ENCODE measurements at places on chromosomes 3 and 15.

DNA sequence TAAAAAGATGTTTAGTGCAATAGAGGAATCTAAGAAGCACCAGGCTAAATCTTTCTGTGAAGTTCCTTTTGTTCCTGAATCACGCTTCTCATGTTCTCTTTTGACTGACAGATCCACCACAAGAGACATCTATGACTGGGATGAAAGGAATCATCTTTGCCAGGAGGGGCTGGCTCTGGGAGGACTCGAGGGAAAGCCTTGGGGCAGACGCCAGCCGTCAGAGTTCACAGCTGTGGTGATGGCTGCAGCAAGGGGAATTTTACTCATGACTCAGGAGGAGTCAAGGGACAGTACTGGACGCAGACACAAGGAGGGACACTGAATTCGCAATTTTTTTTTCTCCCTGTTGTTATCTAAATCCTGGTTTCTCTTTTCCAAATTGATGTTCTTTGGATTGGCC lies 38.7 kb downstream of the C3orf38 start:
- DNase-seq: peak; percentile 42

DNA sequence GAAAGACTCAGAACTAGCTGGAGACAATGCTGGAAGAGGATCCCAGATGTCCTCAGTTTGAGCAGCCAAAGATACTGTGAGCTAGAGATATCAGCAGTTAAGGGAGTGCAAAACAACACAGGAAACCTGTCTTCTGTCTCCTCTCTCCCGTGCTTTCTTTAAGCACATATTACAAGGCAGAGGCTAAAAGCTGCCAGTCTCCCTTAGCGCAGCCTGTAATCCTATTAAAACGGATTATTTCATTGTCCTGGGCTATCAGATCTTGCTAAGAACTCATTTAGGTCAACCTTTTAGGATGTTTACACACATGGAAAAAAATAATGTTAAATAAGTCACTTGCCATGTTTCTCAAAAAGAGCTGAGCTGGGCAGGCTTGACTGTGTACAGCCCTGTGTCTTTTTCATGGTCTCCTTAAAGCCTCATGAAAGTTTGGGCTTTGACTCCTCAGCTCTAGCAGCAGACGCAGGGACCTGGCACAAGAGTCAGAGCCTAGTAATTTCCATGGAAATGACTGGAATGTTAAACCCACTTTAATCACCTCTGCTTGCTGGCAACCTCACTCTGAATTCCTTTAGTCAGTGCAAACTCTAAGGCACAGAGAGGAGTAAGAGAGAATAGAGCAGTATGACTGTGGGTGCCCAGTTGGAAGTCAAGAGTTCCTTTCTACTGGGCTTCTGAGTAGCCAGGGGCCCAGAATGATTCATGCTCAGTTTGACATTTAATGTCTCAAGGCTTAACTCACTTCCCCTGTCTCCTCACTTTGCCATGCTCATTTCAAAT lies 491.9 kb downstream of the NTRK3 start:
- DNase-seq: peak; percentile 61

GRCh38 chr3:149813367-149814281 lies 609 bp downstream of the RNF13 start:
- peak; percentile 48 for DNase-seq

GRCh38 chr3:149964291-149964690 lies 6.4 kb downstream of the PFN2 start:
- DNase-seq: peak; percentile 79

DNA sequence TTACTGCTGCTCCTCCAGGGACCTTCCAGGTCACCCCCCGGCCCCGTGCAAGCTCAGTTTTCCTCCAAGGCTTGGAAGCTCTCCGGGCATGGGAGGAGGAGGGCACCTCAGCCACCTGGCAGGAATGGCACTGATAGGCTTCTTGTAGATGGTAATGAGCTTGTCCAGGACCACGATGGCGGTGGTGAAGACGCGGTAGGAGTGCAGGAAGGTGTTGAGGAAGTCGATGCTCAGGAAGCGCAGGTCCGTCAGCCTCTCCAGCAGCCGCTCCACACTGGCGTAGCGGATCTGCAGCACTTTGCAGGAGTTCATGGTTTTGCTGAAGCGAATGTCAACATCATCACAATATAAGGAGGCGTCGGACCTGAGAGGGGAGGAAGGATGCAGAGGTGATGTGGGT lies 61.2 kb upstream of the CTSH start:
- no peak for DNase-seq

DNA sequence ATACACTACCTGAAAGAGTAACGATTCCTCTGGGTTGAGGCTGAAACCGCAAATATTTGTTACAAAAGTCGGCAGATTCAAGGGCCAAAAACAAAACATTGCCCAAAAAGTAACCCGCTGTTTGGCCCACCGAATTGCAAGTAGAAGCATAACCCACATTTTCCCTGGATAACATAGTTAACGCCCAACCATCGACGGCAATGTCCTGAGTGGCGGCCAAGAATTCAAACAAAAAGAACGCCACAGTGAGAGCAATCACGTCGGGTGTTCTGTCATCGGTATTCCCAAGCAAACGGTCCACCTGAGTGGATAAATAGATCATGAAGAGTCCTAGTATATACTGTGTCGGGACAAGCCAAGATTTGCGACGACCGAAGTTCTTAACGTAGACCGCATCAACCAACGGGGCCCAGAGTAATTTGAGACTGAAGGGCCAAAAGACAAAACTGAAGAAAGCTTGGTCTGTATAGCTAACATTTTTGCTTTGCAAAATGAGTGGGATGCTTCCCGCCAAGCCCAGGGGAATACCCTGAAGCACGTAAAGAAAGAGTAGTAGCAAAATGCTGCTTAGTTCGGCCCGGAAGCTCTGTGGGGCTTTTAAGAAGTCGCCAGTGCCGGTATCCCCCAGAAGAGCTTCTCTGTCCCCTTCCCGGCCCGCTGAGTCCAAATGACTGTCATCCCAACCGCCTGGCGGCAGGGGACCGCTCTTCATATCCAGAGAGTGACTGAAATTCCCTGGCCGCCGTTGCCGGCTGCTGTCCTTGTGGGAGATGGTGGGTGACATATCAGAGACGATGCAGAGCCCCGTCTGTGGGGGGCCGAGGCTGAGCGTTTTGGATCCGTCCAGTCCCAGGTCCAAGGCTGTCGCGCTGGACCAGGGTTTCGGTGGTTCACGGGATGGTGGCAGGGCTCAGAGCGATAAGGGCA lies 750 bp downstream of the SLC33A1 start:
- no peak for DNase-seq

GRCh38 chr3:163561151-163561550 lies 1517.1 kb downstream of the SI start:
- DNase-seq: no peak

DNA sequence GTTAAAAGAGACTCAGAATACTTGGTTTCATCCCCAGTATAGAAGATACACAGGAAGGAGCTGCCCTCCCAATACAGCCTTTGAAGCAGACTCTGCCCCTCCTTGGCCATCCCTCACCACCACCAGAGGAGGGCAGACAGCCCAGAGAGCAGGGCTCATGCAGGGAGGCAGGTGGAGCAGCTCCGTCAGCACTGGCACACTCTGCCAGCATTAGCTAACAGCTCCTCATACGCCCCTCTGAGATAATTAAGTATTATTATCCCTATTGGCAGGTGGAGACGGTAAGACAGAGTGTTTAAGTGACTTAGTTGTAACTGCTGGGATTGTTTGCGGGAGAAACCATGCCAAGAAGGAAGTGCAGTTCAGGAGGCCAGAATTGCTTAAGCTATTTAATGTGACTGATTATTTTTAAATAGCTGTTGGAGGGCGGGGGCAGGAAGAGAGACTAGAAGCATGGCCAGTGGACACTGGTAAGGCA lies 434.0 kb downstream of the EPHB1 start:
- no peak for DNase-seq

DNA sequence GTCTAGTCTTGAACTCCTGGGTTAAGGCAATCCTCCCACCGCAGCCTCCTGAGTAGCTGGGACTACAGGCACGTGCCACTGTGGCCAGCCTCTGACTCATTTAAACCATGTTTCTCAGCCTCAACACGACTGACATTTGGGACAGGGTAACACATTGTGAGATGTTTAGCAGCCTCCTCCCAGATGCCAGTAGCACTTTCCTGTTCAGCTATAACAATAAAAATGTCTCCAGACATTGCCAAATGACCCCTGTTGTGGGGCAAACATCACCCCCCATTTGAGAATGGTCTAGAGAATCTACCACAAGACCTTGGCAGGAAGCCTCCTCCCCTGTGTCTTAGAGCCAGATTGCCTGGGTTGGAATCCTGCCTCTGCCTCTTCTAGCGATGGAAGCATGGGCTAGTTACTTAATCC lies 8.4 kb downstream of the TMEM40 start:
- peak; percentile 62 for DNase-seq

DNA sequence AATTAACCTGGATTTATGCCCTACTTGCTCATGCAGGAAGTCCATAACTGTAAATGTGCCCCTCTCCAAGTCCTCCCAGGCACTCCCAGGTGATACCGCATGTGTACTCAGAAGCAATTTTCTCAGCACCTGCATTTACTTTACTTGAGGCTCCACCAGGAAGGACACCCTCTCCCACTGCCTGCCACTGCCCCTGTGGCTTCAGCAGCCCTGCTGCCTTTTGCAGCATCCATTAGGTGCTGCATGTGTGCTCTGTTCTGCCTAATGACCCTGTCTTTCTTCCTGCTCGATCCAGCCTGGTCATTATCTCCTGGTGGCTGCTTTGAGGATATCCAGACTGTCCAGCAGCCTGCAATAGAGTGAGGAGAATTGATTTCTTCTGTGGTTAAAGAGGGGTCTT lies 107.6 kb upstream of the SEMA6D start:
- no peak for DNase-seq

GRCh38 chr3:19540464-19540863 lies 392.2 kb downstream of the KCNH8 start:
- DNase-seq: no peak

DNA sequence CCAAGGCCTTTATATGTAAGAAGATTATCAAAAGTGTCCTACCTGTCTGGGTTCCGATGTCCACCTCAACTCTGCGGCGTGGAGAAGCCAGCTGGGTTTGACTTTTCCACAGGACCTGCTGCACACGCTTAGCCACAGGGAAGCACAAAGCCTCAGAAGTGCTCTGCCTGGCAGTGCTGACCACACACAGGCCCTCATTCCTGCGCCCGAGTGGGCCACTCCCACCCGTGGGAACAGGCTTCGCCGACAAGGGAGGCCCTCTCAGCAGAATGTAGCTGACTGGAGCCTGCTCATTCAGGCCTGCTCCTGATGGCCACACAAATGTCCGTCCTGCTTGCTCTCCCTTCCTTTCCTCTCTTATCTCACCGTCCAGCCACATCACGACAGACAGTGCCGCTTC lies 221.4 kb upstream of the LRRN1 start:
- DNase-seq: no peak

DNA sequence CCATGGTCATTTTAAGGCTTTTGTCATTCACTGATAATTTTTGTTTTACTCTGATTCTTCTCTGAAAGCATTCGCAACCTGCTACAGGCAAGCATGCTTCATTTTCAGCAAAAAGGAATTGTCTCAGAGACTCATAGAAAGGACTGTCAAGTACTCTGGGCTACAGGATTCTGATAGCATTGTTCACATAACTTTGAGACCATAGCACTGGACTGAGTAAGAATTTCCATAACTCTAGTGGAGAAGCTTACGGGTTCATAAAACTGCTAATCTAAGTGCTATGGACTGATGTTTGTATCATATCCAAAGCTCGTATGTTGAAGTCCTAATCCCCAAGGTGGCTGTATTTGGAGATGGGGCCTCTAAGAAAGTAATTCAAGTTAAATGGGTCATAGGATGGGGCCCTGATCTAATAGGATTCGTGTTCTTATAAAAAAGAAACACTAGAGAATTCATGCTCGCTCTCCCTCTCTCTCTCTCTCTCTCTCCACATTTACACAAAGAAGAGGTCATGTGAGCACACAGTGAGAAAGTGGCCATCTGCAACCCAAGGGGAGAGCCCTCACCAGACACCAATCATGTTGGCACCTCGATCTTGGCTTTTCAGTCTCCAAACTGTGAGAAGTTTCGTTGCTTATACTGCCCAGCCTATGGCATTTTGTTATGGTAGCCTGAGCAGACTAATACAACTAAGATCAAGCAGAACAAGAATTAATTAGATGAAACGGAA lies 60.4 kb downstream of the CRYGS start:
- peak; percentile 23 for DNase-seq

- peak; percentile 80 for DNase-seq
These were observed 59.8 kb upstream of the BOC start for GRCh38 chr3:113151461-113152031.

DNA sequence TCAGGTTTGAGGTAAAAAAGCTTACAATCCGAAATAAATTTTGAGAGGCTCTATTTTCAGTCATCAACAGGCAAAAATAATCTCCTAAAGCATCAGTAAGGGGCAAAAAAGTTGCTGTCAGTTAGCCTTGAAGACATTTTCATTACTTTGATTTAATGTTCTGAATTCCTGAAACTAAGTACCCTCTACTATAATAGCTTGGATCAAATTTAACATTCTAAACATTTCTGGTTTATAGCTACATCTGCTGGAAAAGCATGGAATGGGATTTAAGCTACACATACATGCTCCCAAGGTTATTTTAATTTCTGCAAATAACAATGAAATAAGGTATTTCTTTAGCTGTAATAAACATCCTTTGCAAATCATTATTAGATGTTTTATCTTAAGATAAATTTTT lies 245.4 kb downstream of the ULK4 start:
- peak; percentile 68 for DNase-seq

- DNase-seq: no peak
These were observed 4.8 kb upstream of the SUMF1 start for GRCh38 chr3:4471907-4472306.

GRCh38 chr15:28912422-28912821 lies 26.6 kb downstream of the APBA2 start:
- DNase-seq: peak; percentile 37

- DNase-seq: peak; percentile 99
These were observed 169.1 kb upstream of the CCDC54 start for GRCh38 chr3:107208100-107208499.

GRCh38 chr15:88908697-88909621 lies 4.2 kb downstream of the MFGE8 start:
- DNase-seq: peak; percentile 41

GRCh38 chr3:152558386-152558785 lies 276.5 kb upstream of the P2RY1 start:
- peak; percentile 19 for DNase-seq

DNA sequence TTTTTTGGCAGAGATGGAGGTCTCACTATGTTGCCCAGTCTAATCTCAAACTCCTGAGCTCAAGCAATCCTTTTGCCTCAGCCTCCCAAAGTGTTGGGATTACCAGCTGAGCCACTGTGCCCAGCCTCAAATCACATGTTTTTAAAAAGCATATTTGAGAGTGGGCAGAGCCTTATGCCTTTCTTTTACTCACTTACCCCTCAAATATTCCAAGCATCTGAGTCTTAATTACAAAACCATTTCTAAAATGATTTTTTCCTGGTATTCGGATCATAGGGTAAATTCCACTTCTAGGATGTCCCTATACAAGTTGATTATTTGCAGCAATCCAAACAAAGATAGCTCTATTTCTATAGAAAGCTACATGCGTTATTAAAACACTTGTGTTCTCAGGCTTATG lies 106.1 kb downstream of the RFTN1 start:
- DNase-seq: peak; percentile 18

DNA sequence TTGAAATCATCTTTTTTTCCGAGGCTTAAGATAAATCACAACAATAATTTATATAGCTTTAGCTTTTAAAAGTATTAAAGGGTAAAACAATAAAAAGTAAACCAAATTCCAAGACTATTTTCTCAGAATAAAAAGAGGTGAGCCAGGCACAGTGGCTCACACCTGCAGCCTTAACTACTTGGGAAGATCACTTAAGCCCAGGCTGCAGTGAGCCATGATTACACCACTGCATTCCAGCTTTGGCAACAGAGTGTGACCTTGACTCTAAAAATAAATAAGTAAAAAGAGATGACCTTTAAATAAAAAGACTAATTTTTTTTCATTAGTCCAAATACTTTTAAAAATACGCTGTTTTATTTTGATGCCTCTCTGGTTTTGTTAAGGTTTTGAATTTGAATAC lies 54.4 kb downstream of the C3orf80 start:
- peak; percentile 20 for DNase-seq
